A673 (cell line): ENCODE measurements at places on chromosomes 1 and 21. TPM values are rescaled to one million over a fixed set of nuclear protein-coding genes. Genes with fewer than 3 reads are reported as not detected.

The TMEM82 gene
- total RNA-seq: not detected in 2 replicates

- DNase-seq: no peak
These were observed 65.9 kb downstream of the PIK3CD start for GRCh38 chr1:9717193-9718005.

DNA sequence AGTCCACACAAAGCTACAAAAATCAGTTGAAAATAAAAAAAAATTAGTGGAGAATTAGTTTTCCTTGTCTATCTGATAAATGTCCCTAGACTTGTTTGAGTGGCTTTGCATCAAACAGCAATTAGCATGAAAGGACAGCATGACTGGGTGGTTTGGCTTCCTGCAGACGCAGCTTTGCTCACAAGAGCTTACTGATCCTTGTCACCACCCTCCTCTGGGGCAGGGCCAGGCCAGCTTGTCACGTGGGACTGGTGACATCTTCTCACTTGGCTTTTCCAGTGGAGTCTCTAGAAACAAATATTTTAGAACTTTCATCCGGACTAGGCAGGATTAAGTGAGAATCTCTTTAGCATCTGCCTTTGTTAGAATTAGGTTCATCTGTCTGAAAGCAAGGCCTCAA, 76.0 kb upstream of the OLIG2 start:
- DNase-seq: no peak

- DNase-seq: no peak
These were observed 144.4 kb downstream of the RGS7 start for GRCh38 chr1:241212628-241213027.

DNA sequence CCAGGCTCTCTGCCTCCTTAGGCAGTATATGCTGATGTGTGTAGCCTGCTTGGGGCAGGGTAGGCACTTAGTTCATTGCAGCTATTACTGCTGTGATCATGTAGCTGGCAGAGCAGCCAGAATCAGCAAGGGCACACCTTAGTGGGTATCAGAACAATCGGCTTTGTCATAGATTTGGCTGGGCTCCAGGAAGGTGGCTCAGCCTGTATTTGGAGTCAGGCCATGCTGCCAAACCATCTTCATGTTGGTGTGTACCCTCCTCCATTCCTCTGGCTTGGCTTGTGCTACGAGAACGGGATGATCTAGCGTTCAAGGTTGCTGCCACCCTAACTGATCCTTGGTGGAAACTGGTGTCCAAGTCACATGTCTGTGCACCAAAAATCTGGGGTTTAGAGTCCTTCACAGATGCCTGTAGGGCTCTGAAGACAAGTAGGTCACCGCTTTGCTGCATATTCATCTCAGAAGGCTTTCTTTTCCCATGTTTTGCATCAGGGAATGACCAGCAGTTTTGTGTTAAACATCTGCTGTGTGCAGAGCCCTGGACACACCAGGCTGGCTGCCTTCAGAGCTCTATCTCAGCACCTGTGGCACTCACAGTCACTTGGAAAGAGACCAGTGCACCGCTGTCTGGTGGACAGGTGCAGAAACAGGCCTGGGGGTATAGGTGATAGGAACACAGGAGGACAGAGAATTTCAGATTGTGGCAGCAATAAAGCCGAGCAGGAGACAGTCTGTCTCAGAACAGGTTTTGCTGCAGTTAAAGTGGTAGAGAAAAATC, 23.7 kb downstream of the VANGL1 start:
- no peak for DNase-seq

DNA sequence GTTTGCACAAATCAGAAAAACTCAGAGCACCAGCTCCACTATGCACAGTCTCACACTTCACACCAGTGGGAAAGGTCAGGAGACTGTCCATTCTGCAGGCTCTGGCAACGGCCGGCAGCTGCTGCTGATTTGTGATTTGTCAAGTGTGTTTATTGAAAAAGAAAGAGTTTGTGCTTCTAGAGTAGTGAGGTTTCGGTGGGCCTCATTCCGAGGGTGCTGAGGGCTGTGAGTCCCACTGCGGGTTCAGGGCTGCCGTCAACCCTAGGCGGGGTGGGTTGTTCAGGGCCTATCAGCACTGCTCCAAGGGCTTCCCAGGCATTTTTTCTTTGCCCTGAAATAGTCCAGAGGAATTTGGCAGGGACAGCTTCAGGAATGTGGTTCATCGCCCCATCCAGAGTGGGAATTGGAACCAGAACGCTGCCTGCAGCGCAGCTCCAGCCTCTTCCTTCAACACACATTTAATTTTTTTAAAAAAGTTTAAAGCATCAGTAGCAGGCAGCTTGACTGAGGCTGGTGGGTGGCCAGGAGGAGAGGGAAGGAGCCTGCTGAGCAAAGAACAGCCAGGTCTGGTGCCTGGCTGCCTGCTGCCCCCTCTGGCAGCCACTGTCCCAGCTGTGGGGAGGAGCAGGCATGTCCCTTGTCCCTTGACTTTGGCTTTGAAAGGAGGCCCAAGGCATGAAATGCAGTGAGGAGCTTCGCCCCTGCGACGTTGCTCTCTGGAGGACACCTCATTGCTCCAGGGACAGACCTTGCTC, 19.7 kb downstream of the STUM start:
- DNase-seq: no peak

- DNase-seq: no peak
These were observed 7.4 kb downstream of the AZIN2 start for GRCh38 chr1:33088119-33088906.

The MARK1 gene
- total RNA-seq: 5.1 and 6.9 TPM in 2 replicates

- peak; percentile 75 for DNase-seq
These were observed 44.1 kb upstream of the SLC25A33 start for GRCh38 chr1:9494936-9495758.

The ADGRL2 gene
- 1.5 and 2.8 TPM in 2 replicates for total RNA-seq

GRCh38 chr21:16345757-16346156, 616.0 kb downstream of the USP25 start:
- no peak for DNase-seq

The SDE2 gene
- total RNA-seq: 26.7 and 27.7 TPM in 2 replicates

The ZNF436 gene
- 13.7 and 14.8 TPM in 2 replicates for total RNA-seq

The CATSPERE gene
- 0.45 and 0.83 TPM in 2 replicates for total RNA-seq

DNA sequence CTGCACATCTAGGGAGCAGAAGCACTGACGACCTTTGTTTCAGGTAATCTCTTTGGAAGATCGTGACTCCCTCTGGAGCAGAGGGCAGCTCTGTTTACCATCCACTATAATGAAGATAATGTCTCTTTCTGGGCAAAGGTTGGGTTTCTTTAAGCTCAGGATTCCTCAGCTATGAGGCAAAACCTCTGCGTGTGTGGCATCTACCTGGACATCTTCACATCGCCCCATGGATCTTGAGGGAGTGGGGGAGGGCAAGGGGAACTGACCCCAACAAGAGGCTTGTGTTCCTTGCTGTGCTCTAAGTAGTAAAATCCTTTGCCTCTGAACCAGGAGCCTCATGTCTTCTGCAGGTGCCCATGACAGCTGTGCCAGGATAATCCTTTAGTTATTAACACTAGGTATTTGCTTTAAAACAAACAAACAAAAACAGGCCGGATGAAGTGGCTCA, 19.6 kb downstream of the SPATA45 start:
- no peak for DNase-seq

DNA sequence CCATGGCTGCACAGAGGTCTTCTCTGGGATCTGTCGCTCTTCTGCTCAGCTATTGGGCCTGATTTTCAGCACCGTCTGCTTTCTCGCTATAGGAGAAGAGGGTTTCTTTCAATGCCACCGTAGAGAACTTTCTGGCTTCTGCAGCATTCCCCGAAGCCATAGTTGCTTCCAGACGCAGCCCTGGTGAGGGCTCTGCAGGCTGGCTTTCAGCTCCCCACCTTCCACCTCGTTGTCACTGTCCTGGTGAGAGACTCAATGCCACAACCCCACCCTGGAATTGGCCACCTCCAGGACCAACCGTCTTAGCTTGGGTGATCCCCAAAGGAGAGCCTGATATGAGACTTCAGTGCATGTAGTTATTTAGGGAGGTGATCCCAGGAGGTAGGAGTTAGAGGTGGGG, 12.0 kb upstream of the PRKCZ start:
- no peak for DNase-seq

DNA sequence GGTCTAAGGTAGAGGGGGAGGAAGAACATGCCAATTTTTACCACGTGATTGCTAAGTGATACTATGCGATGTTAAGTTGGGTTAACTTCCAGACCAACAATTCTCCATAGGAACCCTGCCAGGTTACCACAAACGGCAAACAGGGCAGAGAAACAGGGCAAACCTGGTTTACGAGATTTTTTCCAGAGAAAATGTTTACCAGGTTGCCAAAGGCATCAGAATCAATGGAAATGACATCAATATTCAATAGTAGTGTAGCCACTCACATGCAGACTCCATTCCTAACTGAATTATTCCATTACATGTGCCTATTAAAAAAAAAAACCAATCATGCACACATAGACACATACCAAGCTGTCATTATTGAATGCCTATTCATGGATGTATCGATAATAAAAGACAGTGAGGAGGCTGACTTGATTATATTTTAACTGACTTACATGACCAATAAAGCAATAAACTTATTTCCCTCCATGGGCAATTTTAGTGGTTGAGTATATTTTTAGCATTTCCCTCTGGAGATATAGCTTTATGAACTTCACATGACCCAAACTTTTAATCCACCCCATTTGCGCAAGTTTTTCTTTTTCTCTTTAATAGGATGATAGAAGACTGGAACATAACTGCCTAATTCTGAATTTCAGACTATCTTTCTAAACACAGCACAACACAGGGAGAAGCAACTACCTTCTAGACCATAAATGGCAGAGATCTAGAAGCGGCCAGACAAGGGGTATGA, 40.5 kb upstream of the KCNE1 start:
- no peak for DNase-seq

The PTPRC gene
- total RNA-seq: not detected in 2 replicates

GRCh38 chr1:58583496-58583895, 6.4 kb upstream of the TACSTD2 start:
- no peak for DNase-seq

- peak; percentile 21 for DNase-seq
These were observed 13.3 kb downstream of the ZBTB8OS start for GRCh38 chr1:32636914-32637645.

DNA sequence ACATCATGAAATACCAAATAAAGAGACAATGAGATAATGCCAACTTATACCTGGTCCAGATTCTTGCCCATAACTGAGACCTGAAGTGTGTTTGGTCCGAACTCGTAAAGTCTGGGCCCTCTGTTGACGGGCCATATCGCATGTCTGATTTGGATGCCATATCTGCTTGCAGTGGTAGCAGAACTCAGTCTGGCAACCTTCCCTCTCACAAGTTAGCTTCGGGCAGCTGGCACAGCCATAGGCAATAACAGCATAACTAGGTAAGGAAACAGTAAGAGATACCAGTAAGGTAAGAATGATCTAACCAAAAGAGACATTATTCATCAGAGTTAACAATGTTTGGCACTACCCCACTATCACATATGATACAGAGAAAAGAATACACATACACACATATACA, 15.1 kb downstream of the RNF19B start:
- DNase-seq: no peak

DNA sequence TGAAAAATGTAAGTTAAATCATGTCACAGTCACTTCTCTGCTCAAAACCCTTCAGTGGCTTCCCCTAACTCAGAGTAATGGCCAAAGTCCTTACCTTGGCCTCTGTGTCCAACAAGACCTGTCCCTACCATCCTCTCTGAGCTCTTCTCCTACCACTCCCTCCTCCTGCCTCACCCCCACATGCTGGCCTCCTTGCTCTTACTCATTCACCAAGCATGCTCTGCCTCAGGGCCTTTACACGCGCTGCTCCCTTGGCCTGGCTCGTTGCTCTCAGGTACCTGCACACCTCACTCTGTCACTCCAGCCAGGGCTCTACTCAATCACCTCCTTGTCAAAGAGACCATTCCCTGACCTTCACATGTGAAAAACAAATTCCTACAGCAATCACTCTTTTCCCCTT, 54.2 kb downstream of the SEC16B start:
- no peak for DNase-seq

The CD52 gene
- not detected in 2 replicates for total RNA-seq

- DNase-seq: no peak
These were observed 23.9 kb downstream of the RUNX3 start for GRCh38 chr1:24905979-24906720.

The CYP2J2 gene
- total RNA-seq: 1.8 and 1.9 TPM in 2 replicates

- peak; percentile 92 for DNase-seq
These were observed 1.3 kb downstream of the PIGV start for GRCh38 chr1:26788836-26789611.

DNA sequence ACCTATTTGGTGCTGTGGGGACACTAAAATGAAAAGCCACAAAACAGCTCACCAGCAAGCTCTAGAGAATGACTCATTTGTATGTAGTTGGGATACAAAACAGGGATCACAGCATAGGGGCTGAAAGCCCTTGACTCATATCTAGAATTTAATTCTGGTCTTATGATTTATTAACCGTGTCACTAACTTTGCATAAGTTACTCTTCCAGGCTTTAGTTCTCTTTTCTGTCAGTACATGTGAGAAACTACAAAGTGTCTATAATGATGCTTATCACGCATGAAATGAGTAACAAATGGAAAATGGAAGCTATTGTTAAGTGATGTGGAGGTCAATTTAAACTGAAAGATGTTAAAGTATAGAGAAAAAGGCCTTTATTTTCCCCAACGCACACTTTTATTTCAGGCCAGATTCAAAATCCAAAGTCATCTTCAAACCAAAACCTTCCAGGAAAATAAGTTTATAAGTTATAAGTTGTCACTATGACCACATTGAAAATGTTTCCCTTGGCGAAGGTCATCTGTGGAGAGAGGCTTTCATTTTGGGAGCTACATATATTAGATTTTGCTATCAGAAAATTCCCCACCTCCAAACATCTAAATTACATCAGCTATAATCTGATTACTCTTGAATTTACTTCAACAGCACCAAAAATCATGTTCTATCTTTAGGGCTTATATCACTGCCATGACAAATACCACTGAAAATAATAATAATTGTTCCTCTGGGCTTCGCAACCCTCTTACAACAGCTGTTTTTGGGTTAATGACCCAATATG, 430.5 kb downstream of the MRPL39 start:
- no peak for DNase-seq

DNA sequence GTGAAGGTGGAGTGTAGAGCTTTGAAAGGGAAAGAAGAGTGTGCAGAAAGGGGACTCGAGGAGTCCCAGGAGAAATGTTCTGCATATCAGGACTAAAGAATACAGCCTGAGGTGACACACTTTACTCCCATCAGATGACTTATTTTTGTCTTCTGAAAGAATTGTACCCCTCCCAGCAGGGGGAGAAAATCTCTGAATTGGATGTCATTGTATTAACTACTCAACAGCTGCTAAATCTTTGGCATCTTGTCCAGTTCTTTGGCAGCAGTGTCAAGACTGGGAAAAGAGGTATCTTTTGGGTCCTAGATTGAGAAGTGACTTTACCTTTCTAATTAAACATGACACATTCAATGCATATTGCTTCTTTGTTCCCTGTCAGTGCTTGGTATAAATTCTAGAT, 18.9 kb downstream of the UBE4B start:
- peak; percentile 48 for DNase-seq

The AKR7A3 gene
- total RNA-seq: 1.9 and 2.6 TPM in 2 replicates

The ANGPTL3 gene
- total RNA-seq: not detected in 2 replicates

The CNR2 gene
- total RNA-seq: not detected in 2 replicates
